ENCODE measurements at places on chromosomes 5 and 9. TPM values are rescaled to one million over a fixed set of nuclear protein-coding genes. Genes with fewer than 3 reads are reported as not detected.
A peak's percentile ranks its signal among the peaks of the same experiment; 100 is the strongest.

GRCh38 chr5:125424402-125425141 lies 678.1 kb upstream of the ZNF608 start:
- no peaks in the 10 kb centered on the region for H3K27me3 ChIP-seq
- H3K4me1 ChIP-seq: no peaks in the 10 kb centered on the region
- no peak overlapping the region for H3K27ac ChIP-seq
- no peaks in the 10 kb centered on the region for H3K36me3 ChIP-seq
- H3K4me3 ChIP-seq: no peak overlapping the region
- no peak for DNase-seq

- H3K27ac ChIP-seq: peak overlapping the region; percentile 70
- no peaks in the 10 kb centered on the region for H3K36me3 ChIP-seq
- no peaks in the 10 kb centered on the region for H3K27me3 ChIP-seq
These were observed 95.4 kb upstream of the DAB2 start for GRCh38 chr5:39520232-39520572.

The SLIT3 gene
- 85.8 TPM for total RNA-seq

The UGT3A2 gene
- total RNA-seq: 0.24 TPM

DNA sequence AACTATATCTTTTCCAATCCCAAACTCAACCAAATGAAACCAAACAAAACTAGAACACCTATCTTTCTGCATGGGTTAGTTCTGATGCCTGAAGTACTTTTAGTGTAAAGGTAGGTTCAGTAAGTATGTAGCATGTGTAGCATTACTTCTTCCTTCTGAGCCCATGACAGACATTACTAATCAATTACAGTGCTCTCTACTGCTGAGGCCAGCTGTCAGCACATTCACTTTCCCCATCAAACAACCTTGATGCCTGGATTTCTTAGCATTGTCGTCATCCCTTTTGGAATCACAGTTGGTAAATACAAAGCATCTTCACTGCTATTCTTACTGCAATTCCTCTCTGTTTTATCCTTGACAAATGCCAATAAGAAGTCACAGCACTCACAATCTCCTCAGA lies 103.2 kb downstream of the PTTG1 start:
- no peak for DNase-seq
- no peaks in the 10 kb centered on the region for H3K4me1 ChIP-seq

The MARCOL gene
- not detected for total RNA-seq

The TTC33 gene
- 16.7 TPM for total RNA-seq

- peak overlapping the region; percentile 88 for H3K27ac ChIP-seq
- DNase-seq: no peak
- H3K36me3 ChIP-seq: no peaks in the 10 kb centered on the region
These were observed 1.5 kb downstream of the GAS1 start for GRCh38 chr9:86945728-86946200.

The C5 gene
- total RNA-seq: 0.82 TPM

Data from right atrium auricular region (tissue), 2 donors.